ENCODE measurements at places on chromosomes 3 and 15.

DNA sequence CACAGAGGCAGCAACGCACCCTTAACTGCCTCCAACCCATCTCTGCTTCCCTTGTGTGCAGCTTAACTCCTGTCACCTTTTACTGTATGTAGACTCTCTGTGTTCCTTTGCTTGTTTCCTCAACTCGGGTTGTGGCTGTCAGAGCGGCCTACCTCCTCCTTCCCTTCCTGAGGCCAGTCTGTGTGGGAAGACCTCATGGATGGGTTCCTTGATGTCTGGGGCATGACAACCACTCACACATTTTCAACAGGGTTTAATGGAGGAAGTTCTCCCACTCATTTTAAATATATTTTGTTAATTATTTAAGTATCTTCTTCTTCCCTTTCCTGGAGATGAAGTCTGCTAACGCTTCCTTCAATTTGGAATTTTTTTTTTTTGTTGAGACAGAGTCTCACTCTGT is 1.8 kb upstream of the CSPG5 start:
- DNase-seq: no peak

- DNase-seq: no peak
These were observed 131.7 kb upstream of the NEO1 start for GRCh38 chr15:72920551-72920950.

DNA sequence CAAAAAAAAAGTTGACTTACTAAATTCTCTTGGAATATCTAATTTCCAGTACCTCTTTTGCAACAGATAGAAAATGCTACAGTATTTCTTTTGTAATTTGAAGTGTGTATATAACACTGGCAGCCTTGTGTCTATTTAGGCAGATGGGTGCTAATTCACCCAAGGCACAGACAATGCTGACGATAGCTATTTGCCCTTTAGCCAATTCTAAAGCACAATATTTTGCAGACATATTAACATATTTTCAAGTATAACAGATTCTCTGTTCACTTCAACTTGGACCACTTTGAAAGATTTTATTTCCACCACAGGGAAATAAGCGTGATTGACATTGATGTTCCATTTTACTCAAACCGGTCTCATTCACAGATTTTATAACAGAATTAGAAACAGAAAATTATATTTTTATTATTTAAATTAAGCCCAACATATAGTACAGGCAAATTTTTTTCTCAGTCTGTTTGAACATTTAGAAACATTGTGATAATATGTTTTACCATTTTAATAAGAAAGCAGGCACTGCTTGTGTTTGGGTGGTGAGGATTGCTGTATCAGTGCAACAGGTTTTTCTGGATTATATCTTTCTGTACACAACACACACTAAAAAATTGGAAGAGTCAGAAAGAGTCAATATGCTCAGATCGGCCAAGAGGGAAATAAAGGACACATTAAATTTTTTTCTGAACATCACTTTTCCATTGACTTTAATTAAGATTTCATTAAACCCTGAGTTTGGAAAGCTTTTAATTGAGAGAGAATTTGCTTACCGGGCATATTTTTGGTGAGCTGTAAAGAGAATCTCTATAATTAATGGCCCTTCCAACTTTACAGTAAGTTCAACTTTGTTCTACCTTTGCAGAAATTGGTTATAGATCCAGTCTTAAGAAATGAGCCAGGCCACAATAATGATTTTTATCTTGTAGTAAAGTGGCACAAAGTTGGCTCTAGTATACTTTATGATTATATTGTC is 327.3 kb upstream of the NR2F2 start:
- DNase-seq: no peak

GRCh38 chr3:56421205-56421604 is 47.1 kb downstream of the ERC2 start:
- peak; percentile 3 for DNase-seq

DNA sequence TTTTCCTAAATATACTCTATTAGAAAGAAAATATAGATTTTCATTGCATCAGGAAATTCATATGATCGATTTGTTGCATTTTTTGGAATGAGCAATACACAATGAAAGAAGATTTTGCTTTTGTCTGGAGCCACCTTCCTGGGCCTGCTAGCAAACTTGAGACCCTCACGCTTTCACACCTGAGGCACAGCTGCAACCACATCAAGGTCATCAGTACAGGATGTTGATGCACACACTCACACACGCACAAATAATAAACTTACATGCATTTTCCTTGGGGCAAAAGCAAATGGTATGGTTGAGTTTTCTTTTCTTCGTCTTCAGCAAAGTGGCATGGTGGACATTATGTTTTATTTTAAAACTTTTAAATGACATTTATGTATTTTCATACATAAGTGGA is 64.8 kb upstream of the SATB1 start:
- no peak for DNase-seq

GRCh38 chr3:189305412-189305811 is 133.6 kb downstream of the TPRG1 start:
- no peak for DNase-seq

GRCh38 chr3:62587169-62587568 is 213.8 kb upstream of the FEZF2 start:
- no peak for DNase-seq

DNA sequence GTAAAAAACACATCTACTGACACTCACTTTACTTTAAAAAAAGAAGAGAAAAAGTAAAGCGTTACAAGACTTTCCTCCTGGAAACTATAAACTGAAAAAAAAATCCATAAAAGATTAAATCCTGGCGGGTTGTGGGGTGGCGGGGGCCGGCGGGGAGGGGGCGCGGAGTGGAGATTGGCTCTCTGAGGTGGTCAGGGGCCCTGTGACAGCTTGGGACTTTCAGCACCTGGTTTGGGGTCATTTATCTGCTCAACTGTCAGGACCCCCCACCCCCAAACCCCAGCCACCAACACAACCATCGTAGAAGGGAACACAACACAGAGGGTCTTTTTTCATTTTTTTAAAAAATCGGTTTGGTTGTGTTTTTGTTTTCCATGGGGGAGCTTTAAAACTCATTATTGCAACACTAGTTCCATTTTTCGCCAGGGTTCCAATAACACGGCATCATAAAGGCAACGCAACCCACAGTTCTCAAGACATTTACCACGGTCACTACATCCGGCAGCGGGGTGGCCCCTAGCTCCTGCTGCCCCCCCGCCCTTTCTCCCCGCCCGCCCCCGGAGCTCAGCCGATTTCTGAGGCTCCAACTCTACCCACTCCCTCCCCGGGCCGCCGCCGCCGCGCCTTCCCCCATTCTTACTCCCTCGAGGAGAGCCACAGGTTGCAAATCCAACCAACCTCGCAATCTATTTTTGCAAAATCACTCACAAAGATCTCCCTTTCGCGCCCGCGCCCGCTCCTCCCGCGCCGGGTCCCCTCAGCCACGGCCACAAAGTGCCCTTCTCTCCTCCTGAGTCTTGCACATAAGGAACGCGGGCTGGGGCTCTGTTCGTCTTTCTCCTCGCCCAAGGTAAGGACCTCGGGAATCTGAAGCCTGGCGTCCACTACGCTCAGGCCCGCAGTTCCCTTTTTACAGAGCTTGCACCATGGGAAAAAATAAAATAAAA is 1.8 kb downstream of the BCL6 start:
- DNase-seq: peak; percentile 73

GRCh38 chr3:140453750-140454149 is 224.1 kb upstream of the TRIM42 start:
- DNase-seq: no peak

GRCh38 chr3:138331143-138331894 is 1.7 kb upstream of the NME9 start:
- no peak for DNase-seq

GRCh38 chr3:121155028-121155427 is 247.0 kb downstream of the STXBP5L start:
- no peak for DNase-seq

GRCh38 chr15:68158046-68158628 is 47.0 kb downstream of the CALML4 start:
- DNase-seq: no peak

DNA sequence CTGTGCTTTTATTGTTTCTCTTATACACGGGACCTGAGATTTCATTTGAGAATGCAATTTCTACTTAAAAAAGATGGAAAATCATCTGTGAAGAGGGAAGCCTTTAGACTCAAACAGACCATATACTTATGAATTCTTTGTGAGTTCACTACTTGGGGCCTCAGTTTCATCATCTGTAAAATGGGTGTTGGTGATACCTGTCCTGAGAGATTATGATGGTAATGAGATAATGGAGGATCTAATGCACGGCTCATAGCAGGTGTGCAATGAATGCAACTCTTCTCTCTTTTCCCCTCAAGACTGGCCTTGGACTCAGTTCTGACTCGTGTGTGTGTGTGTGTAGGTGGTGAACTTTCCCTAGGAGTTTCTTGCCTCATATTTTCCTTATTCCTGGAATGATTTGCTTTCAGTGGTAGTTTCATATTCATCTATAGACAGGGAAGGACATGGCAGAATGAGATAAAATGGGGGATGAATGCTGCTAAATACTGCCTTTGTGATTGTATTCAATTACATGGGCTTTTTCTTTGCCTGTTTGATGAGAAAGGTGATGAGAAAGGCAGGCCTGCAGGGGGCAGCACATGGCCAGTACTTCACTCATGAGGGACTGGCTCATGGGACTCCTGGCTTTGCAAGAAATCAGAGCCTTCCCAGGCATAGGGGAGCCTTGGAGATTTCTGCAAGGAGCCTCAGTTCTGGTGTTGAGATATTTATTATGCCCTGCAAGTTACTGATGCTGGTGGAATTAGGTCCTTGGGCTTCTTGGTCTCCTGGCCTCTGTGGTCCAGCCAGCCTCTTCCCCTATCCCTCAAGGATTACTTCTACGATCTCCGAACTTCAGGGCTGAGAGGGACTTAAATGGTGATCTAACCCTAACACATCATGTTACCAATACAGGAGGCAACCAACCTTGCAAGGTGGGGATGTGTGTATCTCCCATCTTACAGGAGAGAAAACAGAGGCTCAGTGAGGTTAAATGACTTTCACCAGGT is 70.7 kb downstream of the RPLP1 start:
- DNase-seq: peak; percentile 70

- DNase-seq: no peak
These were observed 85.9 kb downstream of the FAIM start for GRCh38 chr3:138694287-138695007.

DNA sequence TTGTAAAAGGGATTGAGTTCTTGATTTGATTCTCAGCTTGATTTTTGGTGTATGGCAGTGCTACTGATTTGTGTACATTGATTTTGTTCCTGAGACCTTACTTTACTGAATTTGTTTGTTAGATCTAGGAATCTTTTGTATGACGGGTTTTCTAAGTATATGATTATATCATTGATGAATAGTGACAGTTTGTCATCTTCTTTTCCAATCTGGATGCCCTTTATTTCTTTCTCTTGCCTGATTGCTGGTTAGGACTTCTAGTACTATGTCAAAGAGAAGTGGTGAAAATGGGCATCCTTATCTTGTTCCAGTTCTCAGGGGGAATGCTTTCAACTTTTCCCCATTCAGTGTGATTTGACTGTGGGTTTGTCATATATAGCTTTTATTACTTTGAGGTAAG is 103.0 kb downstream of the DOCK3 start:
- no peak for DNase-seq

- DNase-seq: no peak
These were observed 21.4 kb downstream of the SECISBP2L start for GRCh38 chr15:49024840-49025239.

GRCh38 chr3:129627350-129628168 is 21.1 kb upstream of the PLXND1 start:
- DNase-seq: peak; percentile 68

GRCh38 chr3:30984855-30985749 is 90.6 kb upstream of the GADL1 start:
- DNase-seq: no peak

DNA sequence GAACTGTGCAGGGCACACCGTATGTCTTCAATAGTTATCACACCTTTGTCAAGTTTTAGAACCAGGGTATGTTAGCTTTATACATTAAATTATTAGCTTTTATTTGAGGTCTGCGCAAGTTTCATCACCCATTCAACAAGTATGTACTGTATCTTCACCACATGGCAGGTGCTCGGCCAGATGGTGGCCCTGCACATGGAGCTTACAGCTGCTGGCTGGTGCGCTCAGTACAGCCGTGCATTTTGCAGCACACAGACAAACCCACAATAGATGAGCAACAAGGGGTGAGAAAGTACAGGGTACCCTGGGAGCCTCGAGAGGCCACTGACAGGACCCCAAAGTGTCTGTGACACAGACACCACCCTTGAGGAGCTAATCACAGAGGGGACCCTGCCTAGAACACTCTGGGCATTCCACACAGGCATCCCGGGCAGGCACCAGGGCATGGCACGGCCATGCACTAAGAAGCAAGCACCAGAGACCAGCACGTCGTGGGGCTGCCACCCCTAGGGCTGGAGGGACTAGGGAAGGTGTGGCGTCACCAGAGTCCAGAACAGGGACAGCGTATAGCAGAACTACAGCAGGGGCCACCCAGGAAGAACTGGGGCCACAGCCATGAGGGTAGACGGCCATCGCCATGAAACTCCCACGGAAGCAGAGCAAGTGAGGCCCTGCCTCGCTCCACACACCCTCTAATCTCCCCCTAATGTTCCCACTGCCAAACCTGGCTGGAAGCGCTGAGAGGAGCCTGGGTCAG is 27.4 kb downstream of the ZXDC start:
- DNase-seq: no peak

DNA sequence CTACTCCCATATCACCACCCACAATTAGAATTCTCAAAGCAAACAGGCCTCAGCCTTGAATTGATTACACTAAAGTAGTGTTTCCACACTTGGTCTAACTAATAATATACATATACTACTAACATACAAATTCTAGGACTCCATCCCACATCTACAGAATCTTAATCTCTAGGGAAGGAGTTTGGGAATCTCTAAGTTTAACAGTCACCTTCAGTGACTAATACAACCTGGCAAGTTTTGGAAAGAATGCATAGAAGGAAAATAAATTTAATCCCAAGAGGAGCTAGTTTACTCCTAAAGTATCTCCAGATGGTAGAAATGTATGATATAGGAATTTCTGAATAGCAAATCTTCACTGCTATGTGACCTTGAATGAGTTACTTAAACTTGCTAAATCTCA is 9.1 kb downstream of the CLPX start:
- DNase-seq: no peak

DNA sequence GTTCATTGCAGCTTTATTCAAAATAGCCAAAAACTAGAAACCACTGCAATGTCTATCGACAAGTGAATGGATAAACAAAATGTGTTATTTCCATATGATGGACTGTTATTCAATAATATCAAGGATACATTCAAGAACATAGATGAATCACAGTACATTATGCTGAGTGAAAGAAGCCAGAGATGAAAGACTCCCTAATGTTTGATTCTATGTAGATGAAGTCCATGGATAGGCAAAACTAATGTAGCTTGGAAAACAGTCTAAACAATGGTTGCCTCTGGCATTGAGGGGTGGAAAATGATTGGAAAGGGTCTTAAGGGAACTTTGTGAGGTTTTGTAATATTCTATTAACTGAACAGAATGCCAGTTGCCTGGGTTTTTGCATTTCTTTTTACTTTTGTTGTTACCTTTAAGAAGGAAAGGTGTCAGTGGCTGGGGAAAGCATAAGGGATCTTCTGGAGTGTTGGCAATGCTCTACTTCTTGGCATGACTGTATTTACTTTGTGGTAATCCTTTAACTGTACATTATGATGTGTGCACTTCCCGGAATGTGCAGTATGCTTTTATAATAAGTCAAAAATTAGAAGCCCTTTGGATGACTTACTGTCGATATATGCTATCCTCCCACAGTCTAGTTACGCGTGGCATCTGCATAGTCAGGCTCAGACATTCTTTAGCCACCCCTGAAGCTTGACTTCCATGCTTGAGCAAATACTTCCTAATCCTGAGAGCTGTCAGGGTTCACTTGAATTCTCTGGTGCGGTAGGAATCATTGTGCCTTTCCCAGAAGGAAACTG is 20.5 kb upstream of the ATP10A start:
- no peak for DNase-seq

GRCh38 chr3:60160822-60161748 is 1090.2 kb downstream of the FHIT start:
- DNase-seq: no peak

- DNase-seq: no peak
These were observed 357.4 kb downstream of the RSL24D1 start for GRCh38 chr15:54839379-54839778.
